Ovary (tissue), 10 donors: ENCODE measurements at places on chromosomes 4 and X.

DNA sequence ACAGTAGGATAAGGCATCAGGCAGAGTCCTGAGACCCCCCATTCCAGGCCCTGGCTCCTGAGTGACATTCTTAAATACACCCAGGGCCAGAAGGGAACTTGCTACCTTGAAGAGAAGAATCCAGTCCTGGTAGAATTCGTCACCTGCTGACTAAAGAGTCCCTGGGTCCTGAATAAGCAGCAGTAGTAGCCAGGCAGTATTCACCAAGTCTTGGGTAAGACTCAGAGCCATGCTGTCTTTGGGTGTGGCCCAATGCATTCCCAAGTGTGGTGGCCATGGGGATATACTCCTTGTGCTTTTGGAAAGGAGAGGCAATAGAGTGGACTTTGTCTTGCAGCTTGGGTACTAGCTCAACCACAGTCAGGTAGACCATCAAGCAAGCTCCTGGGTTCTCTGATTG is 359.1 kb downstream of the DMD start:
- no peak for DNase-seq

GRCh38 chr4:70197842-70198241 is 2.3 kb downstream of the ODAM start:
- DNase-seq = no peak

- peak; percentile 46 for DNase-seq
These were observed 66.0 kb upstream of the C4orf54 start for GRCh38 chr4:99723612-99724011.

GRCh38 chr4:48902266-48902665 is 4.3 kb downstream of the OCIAD2 start:
- no peak for DNase-seq

DNA sequence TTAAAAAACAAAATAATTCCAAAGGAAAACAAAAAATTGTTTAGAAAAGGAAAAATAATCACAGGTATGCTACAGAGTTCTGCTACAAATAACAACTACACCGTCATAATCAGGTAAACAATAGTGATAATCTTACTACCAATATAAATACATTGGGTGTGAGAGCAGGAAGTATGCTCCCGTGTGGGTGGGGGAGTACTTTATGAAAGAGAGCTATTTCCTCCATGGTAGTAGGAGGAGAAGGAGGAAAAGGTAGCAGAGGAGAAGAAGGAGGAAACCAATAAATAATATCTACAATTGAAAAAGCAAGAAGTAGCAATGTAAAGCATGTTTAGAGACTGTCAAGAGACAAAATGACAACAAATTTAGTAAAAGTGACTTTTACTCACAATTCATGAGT is 35.1 kb downstream of the TEC start:
- DNase-seq = no peak

DNA sequence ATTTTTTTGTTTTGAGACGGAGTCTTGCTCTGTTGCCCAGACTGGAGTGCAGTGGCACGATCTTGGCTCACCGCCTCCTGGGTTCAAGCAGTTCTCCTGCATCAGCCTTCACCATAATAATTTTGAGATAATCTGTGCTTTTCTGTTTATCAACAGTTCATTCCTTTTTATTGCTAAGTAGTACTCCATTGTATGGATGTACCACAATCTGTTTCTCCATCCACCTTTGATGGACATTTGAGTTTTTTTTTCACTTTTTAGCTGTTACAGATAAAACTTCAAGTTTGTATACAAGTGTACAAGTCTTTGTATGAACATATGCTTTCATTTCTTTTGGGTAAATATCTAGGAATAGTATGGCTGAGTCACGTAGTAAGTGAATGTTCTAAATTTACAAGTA is 9.0 kb downstream of the FUNDC2 start:
- no peak for DNase-seq

DNA sequence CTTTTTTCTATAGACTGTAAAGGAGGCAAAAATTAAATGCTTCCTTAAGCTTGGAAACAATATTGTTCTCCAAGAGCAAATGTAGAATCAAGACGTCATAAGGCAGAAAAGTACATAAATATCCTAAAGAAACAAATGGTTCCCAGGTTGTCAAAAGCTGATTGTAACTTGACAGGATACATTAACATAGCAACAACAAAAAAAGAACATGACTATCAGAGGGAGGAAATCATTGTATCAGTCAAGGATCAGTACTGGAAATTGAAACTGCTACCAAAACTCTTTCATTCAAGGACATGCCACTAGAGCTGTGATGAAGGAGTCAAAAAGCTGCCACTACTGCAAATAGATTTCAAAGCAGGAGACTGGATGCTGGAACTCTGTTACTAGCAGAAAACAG is 168.3 kb downstream of the BTC start:
- DNase-seq = no peak
